ENCODE measurements at places on chromosomes 5 and 9.

DNA sequence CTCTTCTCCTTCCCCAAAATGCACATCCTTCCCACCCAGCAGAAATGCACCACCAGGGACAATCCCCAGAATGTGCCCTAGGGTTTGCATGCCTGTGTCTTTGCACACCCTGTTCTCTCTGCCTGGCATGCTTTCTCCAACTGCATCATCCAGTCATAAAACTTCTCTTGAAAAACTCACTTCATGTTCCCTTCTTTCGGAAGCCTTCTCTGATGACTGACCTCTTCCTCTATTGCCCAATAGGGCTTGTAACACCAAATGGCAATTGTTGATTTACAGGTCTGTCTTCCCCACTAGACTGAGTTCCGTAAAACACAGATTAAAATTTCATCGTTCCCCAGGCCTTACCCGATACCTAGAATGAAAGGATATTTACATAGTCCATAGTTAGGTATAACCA, 83.1 kb upstream of the SPOCK1 start:
- peak; percentile 76 for DNase-seq

- no peak for DNase-seq
Measured at GRCh38 chr9:117073539-117074341, 341.1 kb downstream of the ASTN2 start.

DNA sequence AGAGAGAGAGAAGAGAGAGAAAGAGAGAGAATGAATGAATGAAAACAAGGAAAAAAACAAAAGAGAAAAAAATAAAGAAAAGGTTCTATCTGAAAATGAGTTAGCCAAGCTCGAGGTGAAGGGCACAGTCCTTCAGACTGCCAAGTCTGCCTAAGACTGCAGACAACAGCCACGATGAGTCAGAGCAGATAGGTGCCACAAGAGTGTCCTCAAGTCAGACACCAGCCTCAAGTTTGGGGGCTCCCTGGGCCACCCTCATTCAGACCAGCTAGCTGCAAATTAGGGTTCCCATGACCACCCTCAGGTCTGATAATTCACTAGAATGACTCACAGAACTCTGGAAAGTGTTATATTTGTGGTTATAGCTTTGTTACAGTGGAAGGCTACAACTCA, 13.9 kb upstream of the HABP4 start:
- DNase-seq = no peak

DNA sequence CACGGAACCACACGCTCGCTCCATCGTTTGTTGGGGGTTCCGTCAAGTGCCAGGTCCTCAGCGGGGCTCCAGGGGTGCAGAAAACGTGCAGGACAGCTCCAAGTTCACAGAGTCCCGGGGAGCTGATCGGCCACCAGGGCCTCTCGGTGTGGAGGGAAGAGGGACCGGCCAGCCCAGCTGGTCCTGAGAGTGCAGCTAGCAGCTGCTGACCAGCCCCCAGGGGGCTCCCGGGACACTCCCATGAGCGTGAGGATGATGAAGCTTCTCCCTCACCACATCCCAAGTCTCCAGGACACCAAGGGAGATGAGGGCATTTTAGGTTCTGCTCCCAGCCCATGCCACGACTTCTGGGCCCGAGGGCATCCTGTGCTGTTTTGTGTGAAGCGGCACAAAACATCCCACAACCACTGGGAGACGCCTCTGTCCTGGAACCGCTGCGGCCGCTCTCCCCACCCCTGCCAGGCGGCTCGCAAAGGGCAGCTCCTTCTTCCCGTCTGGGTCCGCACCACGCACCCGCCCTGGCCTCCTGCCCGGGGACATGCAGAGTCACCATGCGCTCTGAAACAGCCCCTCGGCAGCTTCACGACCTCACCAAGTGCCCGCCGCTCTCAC, 67.5 kb upstream of the IRX4 start:
- DNase-seq = no peak
